ENCODE measurements at places on chromosomes 12 and 14. TPM values are rescaled to one million over a fixed set of nuclear protein-coding genes. Genes with fewer than 3 reads are reported as not detected.

CD4 gene
- total RNA-seq, result 3.2 TPM

PPP2R3C gene
- 27.8 TPM for total RNA-seq

HSPB8 gene
- 469 TPM for total RNA-seq

C12orf50 gene
- total RNA-seq, result not detected

- H3K27me3 ChIP-seq, result no peaks in the 10 kb centered on the region
- H3K36me3 ChIP-seq, result no peaks in the 10 kb centered on the region
- no peaks in the 10 kb centered on the region for H3K4me1 ChIP-seq
- H3K27ac ChIP-seq, result no peak overlapping the region
- DNase-seq, result no peak
These were observed 2.9 kb upstream of the CLMN start for GRCh38 chr14:95322651-95323050.

- no peak for DNase-seq
- peak overlapping the region; percentile 52 for H3K27ac ChIP-seq
- H3K4me3 ChIP-seq, result no peak overlapping the region
- H3K4me1 ChIP-seq, result peaks cover 10% of the 10 kb centered on the region
- H3K27me3 ChIP-seq, result no peaks in the 10 kb centered on the region
These were observed 67.0 kb upstream of the MAX start for GRCh38 chr14:65169351-65169750.

DNA sequence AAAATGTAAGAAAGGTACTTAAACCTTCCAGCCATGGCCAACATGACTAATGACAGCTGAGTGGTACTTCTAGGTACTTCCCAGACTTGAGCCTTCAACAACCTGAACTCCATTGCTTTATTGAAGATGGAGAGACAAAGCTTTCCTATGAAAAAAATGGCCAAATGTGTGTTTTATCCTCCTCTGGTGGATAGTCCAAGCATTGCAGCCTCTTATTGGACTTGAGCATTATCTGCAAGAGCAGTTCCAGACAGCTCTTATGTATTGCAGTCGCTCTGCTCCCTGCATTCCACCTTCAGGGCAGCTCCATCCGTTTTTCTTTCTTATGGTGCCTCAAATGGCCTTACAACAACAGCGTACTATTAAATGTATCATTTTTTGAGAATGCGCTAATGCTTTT lies 588.2 kb downstream of the NRXN3 start:
- no peaks in the 10 kb centered on the region for H3K27me3 ChIP-seq
- DNase-seq, result no peak
- no peak overlapping the region for H3K27ac ChIP-seq
- H3K4me1 ChIP-seq, result no peaks in the 10 kb centered on the region
- no peaks in the 10 kb centered on the region for H3K36me3 ChIP-seq

Measured in right atrium auricular region (tissue), 2 donors.